Osteoblast (primary cell): ENCODE measurements at places on chromosomes 4 and X. TPM values are rescaled to one million over a fixed set of nuclear protein-coding genes. Genes with fewer than 3 reads are reported as not detected.

- DNase-seq = peak; percentile 96
These were observed 6.8 kb upstream of the BCOR start for GRCh38 chrX:40104630-40104984.

DNA sequence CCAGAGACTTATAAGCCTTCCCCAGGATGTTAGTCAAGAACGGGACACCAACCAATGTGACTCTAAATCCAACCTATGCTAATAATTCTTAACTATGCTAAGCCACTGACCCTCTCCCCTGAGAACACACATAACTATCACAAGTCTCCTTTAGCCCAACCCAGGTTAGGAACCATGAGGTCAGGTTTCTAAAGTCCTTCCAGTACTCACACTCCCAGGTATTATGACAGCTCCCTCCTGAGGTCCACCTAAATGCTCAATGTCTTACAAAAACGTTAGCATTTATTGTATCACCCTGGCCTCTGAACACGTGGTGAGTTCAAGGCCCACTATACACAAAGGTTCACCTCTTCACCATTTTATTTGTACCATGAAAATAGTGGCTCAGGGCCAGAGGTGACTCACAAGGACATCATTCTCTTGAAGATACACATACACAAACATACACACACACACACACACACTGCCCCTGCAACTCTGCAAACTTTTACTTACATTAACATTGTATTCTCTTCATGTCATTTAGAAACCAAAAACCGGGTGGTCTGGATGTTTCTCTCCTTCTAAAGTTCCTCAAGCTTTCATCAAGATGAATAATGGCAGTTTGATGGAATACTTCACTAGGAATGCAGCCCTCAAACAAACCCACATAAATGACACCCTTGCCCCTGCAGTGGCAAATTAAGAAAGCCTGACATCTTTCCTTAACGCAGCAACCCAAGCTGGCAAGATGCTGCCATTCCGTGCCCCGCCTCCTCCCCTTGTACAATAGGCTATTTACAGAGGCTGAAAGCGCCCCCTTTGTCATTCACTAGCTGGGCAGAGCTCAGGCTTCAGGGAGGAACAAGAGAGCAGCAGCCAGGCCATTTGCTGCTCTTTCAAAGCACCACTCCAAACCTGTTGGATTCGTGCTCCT, 17.7 kb downstream of the ACSL1 start:
- DNase-seq = no peak

Gene BTC
- 0.29 and 0.36 TPM in 2 replicates for total RNA-seq

DNA sequence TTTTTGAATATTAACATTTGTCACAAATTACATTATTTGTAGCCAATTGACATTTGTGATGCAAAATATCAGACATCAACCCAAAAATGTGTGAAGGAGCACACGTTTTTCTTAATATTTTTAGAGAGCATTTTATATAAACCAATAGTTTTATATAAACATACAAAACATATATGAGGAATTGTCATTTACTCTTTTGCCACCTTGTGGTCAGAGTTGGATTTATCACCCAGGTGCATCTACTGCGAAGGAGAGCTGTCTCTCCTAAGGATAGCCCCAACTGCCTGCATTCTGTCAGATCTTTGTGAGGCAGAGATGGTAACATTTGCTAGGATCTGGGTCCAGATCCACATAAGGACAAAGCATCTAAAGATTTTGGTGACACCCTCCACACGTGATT, 2.5 kb upstream of the USP27X start:
- peak; percentile 91 for DNase-seq

DNA sequence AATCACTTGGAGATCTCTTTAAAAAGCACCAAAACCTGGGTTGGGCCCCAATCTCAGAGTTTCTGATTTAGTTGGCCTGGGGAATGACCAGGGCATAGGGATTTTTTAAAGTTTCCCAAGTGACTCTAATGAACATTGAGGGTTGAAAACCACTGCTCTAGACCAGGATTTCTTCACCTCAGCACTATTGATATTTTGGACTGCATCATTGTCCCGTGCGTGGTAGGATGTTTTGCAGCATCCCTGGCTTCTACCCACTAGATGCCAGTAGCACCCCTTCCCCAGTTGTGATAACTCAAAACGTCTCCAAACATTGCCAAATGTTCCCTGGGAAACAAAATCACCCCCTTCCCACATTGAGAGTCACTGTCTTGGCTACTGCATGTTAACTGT, 61.8 kb downstream of the ATXN3L start:
- no peak for DNase-seq

Gene TCP11X2
- total RNA-seq = not detected in 2 replicates

DNA sequence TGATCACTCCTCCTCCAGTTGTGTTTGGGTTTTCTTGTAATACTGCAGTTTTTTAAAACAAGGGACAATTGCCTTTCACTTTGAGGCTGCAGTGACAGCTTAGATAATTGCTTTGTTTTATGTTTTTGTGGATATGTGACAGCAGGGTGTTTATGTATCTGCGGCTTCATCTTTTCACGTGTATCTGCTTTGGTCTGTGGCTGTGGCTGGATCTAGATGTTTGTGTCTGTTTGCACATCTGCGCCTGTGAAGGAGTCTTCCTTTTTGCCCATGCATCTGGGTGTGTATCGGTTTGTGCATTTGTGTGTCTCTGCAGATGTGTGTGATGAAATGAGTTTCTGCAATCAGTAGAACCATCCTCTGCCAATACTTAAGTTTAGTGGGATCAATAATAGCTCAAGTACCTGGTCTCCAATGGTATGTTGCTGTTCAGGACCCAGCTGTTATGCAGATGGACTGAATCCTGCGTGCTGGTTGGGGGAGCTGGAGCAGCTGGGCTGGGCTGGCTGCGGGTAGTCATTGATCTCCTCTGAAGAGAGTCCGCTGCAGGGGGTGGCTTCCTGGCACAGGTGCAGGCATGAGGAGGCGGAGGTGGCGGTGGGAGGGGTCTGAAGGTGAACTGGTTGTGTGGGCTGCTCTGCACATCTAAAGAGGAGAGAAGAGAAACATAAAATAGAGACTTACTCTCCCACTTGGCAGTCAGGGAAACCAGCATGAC, 390.3 kb downstream of the SH2D1A start:
- DNase-seq = no peak

DNA sequence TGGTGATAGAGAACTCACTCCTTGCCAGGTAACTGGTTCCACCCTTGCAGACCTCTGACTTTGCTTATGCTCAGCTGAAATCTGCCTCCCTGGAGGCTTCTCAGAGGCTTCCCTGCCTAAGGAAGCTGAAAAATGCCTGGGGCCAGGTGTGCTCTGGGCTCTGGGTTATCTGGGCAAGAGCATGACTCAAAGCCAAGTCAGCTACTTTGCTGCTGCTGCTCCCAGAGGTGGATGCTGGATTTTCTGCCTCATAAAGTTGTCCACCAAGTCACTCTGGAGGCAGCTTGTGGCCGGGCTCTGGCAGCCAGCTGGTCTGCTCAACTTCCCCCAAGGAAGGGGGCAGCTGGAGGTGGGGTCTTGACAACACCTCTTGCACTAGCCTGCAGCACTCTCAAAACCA, 132.7 kb downstream of the PJA1 start:
- DNase-seq = peak; percentile 37

DNA sequence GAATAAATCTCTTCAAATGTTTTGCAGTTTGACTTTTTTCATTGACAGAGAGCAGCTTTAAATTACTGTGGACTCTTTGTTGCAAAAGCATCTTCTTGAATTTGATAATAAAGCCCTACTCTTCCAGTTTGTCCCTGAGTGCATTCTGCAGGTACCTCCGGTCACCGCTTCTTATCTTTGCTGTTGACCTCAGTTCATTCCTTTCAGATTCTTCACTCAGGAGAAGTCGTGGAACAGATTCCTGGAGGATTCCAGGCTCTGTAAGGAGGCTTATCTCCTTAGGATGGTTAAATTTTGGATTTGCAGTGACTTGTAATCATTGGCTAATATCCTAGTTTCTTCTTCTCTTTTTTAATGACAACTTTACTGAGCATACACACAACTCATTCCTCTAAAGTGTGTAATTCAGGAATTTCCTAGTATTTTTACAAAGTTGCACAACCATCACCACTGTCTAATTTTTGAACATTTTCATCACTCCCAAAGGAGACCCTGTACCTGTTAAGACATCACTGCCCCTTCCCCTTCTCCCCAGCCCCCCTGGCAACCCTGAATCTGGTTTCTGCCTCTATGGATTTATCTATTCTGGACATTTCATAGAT, 22.0 kb downstream of the TBL1X start:
- DNase-seq = no peak
